ENCODE measurements at places on chromosomes 4 and X.

DNA sequence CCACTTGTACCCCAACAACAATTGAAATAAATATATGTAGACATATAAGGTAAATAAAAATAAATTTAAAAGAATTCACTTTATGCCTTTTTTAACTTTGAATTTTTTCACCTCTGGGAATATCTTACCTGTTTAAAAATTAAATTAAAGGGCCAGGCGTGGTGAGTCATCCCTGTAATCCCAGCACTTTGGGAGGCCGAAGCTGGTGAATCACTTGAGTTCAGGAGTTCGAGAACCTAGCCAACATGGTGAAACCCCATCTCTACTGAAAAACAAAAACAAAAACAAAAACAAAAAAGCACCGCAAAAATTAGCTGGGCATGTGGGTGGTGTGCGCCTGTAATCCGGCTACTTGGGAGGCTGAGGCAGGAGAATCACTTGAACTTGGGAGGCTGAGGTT is 164.8 kb downstream of the AASDH start:
- no peak for DNase-seq

DNA sequence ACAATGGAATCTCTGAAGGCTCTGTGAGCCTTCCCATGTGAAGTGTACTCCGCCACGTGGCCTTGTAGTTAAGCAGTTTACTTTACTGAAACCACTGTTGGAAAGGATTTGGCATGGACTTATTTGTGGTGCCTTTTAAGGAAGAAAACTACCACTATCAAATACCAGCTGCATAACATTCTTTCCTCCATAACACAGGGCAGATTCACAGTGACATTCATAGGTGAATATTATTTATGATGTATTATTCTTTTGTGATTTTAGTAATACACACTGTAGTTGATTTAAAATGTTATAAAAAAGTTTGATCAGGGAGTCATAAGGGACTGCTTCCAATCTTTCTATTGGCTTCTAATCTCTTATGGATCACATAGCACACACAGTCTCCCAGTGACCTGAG is 192.5 kb upstream of the AGTR2 start:
- no peak for DNase-seq

DNA sequence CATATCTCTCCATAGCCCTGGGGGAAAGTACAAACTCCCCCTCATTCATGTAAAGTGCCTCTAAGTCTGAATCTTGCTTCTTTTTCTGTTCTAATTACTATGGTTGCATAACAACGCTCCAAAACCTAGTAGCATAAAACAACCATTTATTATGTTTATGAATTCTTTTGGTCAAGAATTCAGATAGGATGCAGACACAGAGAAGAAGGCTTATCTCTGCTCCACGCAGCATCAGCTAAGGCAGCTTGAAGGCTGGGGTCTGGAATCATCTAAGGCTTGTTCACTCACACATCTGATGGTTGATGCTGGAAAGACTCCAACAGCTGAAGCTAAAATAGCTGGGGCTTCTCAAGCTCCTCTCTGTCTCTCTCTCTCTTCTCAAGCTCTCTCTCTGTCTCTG is 564.5 kb downstream of the ZNF674 start:
- no peak for DNase-seq

DNA sequence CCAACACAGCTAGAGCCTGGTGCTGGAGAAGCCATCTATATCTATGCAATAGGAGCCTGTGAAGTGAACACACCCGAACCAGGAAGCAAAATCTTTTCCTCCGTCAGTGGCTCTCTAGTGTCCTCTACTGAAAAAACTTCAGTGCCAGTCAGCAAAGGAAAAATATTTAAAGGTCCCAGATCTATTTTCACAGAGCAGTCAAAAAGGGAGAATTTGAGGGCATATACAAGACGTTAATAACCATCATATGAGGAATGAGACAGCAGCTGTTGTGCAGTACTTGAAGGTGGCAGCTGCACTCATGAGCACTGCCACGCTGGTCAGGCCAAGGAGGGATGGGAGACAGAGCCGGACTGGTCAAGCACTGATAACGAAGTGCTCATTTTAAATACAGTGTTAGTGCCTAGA is 14.4 kb downstream of the MCUB start:
- DNase-seq = no peak

DNA sequence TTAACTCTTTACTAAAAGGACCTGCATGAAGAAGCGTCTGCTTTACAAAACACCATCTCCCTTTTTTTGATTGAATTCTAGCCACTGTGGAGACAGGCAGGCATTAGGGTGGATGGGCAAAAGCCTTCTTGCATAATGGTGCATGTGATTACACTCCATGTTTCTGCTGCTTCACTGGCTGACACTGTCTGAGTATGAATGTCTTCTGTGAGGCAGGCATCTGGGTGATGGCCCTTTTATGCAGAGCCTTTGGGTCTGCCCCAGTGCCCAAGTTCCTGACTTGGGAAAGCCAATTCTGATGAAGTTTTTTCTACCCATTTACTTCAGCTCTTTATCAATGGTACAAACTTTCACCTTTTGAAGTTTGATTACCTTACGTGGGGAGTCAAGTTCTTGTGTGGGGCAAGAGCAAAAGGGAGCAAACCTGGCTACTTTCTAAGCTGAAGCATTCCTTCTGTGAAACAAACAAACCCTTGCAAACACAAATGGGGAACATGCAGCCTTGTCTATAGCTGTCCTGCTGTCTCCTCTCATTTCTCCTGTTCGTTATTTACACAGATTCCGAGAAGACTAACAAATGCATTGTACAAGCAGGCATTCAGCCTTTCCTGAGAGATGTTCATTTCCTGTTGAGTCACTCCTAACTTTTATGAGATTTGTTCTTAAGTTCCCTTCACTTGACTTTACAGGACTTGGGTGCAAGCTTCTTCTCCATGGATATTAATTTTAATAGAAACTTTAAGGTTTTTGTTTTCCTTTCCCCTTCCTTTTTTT is 301.9 kb downstream of the TLL1 start:
- DNase-seq = no peak

DNA sequence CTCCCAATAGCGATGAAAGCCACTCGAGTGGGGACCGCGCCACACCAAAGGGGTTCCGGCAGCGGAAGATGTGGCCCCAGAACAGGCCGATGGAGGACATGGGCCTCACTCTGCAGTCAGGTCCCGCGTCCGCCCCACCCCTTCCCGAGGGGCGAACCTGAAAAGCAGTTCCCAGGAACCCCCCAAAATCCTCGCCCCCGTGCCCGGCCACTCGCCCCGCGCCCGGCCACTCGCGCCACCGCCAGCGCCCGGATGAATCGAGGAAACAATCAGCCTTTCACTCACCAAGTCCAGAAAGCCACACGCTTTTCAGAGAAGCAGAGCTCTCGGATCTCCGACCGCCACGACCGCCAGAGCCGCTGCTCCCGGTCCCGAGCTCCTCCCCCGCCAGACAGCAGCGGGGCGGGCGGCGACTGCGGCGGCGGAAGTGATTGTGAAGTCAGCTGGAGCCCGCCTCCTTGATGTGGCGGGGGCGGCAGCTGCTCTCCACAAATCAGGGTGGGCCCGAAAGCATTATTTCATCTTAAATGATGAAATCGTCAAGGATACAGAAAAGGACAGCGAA is at the start of gene PJA1:
Gene PJA1, minus strand, starts transcription at position 367 of the 565 bp plus-strand sequence. CDS start 2,380 bp downstream, outside the sequence.
- DNase-seq = peak; percentile 27

DNA sequence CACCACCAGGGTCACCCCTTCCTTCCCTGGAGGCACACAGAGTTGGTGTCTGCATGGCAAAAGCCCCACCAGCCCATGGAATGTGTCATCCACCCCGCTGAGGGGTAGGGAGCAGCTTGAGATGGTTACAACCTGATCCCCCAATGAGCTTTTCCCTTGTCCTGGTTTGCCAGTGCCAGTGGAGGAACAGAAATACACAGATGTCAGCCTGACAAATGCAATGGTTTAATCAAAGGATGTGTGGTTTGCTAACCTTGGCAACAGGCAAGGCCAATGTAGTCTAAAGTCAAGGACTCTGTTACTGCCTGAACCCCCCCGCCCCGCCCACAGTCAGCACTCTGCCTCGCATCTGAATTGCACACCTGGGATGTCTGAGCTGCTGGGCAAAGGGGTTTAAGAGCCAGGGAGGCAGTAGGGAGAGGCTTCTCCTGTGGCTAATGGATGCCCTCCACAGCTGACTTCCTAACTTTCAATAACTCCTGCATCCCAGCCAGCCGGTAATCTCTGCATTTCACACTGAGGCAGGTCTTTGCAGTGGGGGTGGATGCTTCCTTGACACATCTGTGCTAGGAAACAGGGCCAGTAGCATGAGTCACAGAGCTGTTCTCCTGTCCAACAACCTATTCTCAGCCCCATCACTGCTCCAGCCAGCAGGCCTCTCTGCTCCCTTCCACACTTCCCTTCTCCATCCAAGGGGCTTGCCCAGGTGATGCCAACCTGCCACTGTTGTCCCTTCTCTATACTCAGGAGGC is 137.5 kb downstream of the AMMECR1 start:
- DNase-seq = no peak

GRCh38 chr4:185846505-185847150 is 34.6 kb upstream of the SORBS2 start:
- no peak for DNase-seq

DNA sequence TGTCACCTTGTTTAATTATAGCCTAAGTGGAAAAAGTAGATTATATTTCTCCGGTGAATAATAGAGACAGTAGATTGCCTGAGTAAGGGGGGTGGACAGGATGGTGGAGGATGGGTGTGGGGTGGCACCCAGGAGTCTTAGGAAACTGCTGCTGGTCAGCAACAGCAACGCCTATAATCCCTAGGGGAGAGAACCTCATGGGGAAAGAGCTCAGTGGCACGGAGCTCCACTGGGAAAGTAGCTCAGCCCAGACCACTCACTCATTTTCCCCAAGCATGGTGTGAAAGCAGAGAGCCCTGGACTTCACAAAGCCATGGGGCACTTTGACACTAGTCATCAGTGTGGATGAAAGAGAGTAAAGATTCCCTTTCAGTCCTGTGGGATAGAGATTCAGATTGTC is 31.1 kb downstream of the METTL14 start:
- no peak for DNase-seq

- DNase-seq = no peak
Observed at GRCh38 chrX:155115174-155115819, 44.0 kb downstream of the BRCC3 start.

DNA sequence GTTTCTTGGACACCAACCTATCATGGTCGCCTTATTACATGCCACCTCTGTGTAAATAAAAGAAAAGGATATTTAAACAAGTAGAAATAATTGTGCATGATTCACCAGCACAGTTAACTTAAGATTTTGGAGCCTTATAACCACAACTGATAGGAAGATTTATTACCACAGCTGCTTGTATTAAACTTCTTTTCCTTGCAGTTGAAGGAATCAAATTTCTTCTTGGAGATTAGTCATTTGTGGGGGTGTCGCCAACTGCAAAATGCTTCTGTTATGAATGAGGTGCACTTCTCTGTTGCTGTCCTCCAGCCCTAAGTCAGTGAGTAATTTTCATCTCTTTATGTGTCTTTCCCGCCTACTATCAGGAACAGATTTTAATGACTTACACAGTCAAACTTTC is 73.3 kb downstream of the OR13H1 start:
- no peak for DNase-seq

DNA sequence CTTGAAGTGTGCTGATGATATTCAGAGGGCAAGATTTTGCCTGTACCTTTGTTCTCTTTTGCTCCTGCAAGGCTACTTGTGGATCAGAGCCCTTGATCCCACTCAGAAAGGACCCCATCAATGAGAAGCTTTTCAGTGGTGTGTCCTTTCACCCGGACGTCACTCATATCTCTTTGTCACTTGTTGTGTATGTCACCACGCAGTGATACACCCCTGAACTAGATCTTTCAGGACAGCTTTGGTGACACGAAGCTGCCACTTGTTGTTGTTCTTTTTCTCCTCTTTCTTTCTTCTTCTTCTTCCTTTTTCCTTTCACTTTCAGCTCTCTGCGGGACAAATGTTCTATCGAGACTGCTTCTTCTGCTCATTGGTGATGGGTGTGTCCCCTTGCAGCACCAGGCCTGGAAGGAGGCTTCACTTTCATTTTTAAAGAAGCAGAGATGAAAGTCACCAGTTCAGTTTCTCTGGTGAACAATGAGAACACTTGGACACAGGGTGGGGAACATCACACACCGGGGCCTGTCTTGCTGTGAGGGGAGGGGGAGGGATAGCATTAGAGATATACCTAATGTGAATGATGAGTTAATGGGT is 83.6 kb downstream of the NBDY start:
- DNase-seq = no peak

- DNase-seq = no peak
Observed at GRCh38 chrX:35819241-35819640, 21.1 kb downstream of the MAGEB16 start.

GRCh38 chr4:107837317-107837716 is 12.6 kb downstream of the SGMS2 start:
- no peak for DNase-seq

DNA sequence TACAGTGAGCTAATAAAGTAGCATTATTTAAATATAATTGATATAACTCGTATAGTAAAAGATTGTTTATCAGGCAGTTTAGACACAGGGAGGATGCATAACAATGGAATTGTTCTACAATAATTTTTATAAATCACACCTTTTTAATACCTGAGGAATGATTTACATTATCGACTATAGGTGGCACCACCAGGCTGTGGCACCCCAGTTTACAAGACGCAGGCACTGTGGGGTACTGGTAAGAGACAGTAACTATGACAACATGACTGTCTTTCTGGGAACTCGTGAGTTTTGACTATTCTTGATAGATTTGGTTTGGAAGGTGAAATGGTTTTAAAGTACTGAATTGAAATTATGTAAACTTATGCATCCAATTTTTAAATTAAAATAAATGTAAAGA is 27.1 kb upstream of the STBD1 start:
- DNase-seq = no peak

GRCh38 chr4:145779319-145779801 is 99.4 kb downstream of the C4orf51 start:
- no peak for DNase-seq

DNA sequence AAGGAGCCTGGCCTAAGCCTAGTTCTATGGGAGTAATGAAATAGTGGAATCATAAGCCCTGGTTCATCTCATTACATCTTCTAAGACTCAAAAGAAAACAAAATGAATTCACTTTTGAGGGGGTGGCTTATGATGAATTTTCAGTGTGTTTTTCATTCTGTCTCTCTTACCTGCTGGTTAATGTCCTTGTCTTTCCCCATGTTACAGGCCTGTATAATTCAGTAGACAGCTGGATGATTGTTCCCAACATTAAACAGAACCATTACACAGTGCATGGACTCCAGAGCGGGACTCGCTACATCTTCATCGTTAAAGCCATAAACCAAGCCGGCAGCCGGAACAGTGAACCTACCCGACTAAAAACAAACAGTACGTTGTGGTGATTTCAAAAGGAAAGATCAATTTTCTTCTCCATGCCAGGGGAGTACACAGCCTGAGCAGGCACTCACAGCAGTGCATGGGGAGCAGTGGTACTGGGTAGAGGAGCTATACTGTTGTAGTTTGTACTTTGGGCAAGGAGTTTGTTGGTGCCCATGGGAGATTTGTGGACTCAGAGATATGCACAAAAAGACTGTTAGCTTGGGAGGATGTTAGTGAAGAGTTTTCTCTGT is 57.9 kb downstream of the TEX13B start:
- no peak for DNase-seq

DNA sequence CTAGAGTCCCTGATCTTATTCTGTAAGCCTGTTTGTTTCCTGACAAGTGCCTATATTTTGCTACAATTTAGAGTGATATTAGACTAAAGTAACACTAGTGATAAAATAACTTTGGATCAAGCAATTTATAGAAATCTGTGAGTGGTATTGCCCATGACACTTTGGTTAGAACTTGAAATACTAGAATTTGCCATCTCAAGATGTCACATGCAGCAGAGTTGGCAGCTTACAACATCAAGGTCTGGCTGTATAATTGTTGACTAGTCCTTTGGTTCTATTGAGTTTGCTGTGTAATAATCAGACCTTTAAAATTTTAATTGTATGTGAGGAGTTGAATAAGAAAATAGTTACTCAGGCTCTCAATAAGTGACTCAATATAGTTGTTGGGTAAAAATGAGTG is 167.1 kb downstream of the RAPGEF2 start:
- no peak for DNase-seq
